ENCODE measurements at places on chromosomes 2 and 18.

- no peak for DNase-seq
Measured at GRCh38 chr2:79593237-79593867, 80.5 kb downstream of the CTNNA2 start.

- no peak for DNase-seq
Measured at GRCh38 chr2:173272849-173273248, 81.8 kb upstream of the CDCA7 start.

- no peak for DNase-seq
Measured at GRCh38 chr2:192236136-192236535, 41.4 kb upstream of the TMEFF2 start.

GRCh38 chr18:48917579-48918517, 32.9 kb downstream of the SMAD7 start:
- no peak for DNase-seq

- DNase-seq: no peak
Measured at GRCh38 chr18:76528477-76529432, 33.7 kb upstream of the ZNF516 start.

DNA sequence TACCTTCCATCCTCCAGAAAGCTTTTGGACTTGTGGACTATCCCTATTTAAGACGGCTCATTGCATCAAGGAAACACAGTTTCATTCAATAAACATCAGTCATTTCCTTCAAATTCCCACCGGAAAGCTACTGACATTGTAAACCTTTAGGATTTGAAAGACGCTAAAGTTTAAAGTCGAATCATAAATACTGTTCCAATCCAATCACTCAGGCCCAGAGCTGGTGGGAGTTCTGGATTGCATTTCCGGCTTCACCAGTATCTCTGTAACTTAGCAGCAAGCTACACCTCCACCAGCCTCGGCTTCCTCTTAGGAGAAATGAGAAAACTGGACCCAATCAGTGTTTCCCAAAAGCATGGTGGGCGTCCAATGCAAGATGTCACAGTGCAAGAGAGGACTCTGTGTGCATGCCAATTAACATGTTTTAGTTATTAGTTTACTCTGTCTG, 1.6 kb downstream of the WDFY1 start:
- DNase-seq: no peak

- DNase-seq: no peak
Measured at GRCh38 chr18:7116001-7116730, 1.4 kb downstream of the LAMA1 start.

- DNase-seq: no peak
Measured at GRCh38 chr2:215692387-215693079, 256.7 kb upstream of the FN1 start.

DNA sequence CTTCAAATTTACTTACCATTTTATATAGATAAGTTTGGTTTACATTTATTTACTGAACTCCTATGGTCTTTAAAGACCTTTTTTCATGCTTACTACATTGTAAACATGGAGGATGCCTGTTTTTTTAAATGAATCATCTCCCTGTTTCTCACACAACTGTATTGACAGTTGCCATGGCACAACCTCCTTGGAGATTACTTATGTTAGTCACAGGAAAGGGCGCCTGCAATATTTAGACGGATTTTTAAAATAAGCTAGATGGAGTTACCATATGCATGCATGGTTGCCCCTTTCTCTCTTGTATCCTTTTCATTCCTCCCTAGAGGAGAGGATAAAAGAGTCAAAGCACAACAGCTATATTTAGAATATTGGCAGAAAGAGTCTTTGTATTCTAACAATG, 34.8 kb upstream of the CCDC102B start:
- DNase-seq: no peak

DNA sequence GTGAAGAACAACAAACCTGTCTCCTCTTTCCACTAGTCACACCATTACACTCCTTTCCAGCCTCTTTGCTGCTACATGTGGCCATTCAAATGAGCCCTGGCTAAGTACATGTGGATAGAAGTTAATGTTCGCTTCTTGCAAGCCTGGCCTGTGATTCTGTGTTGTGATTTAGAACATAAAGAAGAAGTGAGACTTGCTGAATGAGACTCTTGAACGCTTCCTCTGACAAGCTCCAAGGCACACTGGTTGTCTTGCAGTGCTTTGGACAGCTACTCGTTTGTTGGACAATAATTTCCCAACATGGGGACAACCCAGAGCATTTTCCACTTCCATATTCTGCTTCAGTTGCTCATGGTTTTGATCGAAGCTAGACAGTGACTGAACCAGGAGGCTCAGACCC, 57.3 kb downstream of the CCDC74A start:
- no peak for DNase-seq

- no peak for DNase-seq
Measured at GRCh38 chr2:51981783-51982182, 949.9 kb upstream of the NRXN1 start.

DNA sequence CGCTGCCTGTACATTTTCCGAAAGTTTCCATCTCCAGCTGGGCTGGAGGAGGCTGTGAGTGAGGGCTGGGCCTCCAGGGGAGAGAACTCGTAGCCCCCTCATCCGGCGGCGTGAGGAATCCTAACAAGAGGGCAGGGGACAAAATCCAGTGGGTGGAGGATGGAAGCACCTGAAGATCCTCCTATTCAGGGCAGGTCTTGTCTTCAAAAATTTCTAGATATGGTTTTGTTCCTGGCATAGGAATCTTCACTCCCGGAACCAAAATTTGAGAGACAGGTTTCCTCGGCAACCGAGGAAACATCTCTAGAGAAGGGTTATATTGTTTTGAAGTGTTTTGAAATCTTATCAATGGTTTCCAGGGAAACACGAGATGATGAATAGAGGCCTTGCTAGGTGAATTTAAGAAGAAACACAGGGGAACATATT, 136.7 kb downstream of the SH3BP4 start:
- no peak for DNase-seq

DNA sequence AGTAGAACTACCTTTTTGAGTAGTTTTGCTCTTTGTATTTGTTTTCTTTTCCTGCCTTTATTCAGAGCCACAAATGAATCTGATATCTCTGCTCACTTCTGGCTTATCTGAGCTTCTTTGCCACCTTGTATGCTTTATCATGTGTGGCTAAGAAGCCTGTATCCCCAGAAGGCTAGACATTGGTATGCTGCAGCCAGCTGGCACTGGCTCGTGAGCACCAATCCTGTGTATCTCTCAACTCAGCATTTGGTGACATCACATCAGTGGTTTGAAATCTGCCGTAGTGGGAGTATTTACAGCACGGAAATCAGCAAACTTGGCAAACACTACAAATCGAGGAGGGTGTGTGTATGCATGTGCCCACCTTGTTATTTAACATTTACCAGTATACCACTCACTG, 183.7 kb upstream of the LHCGR start:
- DNase-seq: no peak

GRCh38 chr2:204049635-204050034, 113.1 kb downstream of the ICOS start:
- DNase-seq: no peak

DNA sequence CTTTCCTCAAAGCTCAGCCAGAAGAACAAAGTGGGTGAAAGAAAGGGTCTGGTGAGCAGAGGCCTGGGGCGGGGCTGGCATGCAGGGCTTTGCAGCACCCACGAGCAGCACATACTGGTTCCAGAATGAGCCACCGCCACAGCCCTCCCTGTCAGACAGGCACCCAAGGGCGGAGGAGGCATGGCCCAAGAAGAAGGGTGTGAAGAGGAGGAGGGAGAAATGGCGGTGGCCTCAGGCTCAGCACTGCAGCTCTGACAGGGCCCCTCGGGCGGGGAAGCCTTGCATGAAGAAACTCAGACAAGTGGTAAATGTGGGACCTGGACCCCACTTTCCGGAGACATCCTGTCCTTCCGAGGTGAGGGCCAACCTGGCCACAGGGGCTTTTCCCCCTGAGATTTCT, 15.7 kb downstream of the FAM228A start:
- no peak for DNase-seq

GRCh38 chr18:26262156-26262555, 35.9 kb downstream of the TAF4B start:
- no peak for DNase-seq

DNA sequence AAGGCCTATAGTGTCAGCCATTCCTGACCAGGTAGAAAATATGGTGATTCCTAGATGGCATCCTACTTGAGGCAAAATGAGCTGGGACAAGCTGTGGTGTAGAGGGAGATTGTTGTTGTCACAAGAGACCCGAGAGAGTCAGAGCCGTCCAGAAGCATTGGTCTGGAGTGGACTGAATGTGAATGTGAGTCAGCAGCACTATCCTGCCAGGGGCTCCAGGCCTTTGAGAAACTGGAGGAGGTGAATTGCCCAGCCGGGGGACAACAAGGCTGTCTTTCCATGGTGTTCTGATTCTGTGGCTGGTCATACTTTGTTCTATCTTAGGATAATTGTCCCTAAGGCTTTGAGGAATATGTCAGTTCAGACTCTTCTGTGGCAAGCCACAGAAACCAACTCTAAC, 29.4 kb upstream of the EIF2AK3 start:
- no peak for DNase-seq

DNA sequence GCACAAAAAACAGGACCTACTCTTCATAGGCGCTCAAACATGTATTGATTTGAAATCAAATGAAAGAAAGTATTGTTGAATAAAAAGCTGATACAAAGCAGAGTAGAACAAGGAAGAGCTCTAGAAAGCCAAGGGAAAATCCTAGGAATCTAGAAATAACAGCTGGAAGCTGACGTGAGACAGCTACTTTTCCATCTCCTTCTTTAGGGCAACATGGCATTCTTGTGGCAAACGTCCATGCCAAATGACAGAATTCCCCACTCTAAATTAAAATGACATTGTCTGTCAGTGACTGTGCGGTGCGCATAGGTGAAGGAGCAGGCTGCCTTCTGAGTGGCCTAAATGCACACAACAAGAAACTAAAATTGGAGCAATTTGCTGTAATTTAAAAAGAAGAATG, 557.4 kb downstream of the SOX11 start:
- no peak for DNase-seq

DNA sequence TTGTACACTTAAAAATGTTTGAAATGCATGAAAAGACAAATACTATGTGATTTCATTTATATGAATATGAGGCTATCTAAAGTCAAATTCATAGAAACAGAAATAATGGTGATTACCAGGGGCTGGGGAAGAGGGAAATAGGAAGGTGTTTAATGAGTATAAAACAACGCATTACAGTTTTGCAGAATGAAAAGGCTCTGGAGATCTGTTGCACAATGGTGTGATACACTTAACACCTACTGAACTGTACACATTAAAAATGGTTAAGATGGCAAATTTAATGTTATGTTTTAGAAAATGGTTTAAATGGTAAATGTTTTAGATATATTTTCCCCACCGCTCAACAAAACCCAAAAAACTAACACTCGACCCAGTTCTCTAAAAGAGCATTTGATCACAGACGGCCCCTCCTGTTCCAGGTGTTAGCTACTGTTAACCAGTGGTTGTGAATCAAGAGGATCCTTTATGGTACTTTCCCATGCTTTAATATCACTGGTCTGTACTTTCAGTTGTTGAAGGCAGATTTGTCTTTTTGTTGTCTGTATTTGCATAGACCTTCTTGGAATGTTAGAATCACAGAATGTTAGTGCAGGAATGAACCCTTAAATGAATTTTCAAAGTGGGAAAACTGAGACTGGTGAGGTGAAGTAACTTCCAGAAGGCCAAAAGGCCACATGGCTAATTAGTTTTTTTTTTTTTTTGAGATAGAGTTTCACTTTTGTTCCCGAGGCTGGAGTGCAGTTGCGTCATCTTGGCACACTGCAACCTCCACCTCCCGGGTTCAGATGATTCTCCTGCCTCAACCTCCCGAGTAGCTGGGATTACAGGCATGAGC, 10.2 kb downstream of the RAB10 start:
- no peak for DNase-seq

GRCh38 chr2:74817304-74817675, 16.6 kb upstream of the HK2 start:
- no peak for DNase-seq

DNA sequence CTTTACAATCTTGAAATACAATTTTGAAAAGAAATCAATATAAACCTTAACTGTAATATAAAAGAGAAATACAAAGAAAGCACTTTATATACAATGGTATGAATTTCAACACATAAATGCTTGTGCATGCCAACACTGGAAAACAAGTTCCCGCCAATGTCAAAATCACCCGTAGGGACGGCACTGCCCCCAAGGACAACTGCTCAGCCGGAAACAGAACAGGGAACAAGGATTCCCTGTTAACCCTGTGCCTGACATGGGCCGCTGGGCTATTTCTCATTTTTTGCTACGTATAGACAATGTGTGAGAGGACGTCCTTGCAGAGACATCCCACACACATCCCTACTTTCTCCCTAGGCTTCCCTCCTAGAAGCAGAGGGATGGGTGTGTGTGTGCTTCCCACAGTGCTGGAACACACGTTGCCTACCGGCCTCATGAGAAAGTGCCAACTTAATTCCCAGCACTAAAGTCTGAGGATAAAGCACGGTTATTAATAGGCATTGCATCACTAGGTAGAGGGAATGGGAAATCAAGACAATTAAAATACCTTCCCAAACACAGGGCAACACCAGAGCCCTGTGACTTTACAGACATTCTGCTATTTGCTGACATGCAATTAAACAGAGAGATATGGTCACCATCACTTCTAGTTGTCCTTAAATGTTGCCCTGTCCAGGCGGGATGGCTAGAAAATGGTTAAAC, 14.4 kb downstream of the AFG3L2 start:
- DNase-seq: no peak

GRCh38 chr2:219976871-219977270, 349.4 kb downstream of the SLC4A3 start:
- no peak for DNase-seq

GRCh38 chr2:2931318-2932075, 446.1 kb downstream of the EIPR1 start:
- no peak for DNase-seq

- no peak for DNase-seq
Measured at GRCh38 chr2:224041554-224041953, 2.5 kb upstream of the SERPINE2 start.

DNA sequence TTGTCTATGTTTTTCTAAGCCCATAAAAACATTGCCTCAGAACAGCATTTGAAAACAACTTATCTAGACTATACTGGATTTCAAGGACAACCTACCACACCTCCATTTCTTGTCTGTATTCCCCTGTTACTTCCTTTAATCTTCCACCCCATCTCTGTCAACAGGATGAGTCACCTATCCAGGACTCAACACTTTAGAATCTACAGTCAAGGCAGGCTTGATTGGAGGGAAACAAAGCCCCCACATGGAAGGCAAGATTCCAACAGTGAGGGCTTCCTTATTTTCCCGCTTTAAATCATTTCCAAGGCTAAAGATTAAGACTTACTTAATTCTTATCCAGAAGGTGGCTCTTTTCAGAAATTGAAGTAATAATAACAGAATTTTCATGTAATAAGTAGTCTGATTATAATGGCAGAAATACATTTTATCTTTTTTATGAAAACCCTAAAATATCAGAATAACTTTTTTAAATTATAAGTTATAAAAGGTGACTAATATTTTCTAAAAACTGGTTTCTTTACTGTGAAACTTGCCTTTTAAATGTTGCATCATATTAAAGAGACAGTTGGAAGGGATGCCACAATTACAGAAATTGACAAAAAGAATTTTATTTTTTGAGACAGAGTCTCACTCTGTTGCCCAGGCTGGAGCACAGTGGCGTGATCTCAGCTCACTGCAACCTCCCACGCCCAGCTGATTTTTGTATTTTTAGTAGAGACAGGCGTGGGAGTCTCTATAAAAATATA, 138.7 kb upstream of the CCDC150 start:
- no peak for DNase-seq

- DNase-seq: no peak
Measured at GRCh38 chr18:23693846-23694245, 4.6 kb downstream of the LAMA3 start.

GRCh38 chr2:88182721-88183120, 12.6 kb downstream of the THNSL2 start:
- DNase-seq: no peak
